PC-3 (cell line): ENCODE measurements at places on chromosomes 2 and 18. TPM values are rescaled to one million over a fixed set of nuclear protein-coding genes. Genes with fewer than 3 reads are reported as not detected.
A peak's percentile ranks its signal among the peaks of the same experiment; 100 is the strongest.

The TLX2 gene
- 3.1 and 3.4 TPM in 2 replicates for total RNA-seq

The KCNJ3 gene
- total RNA-seq, result not detected in 2 replicates

- DNase-seq, result no peak
These were observed 265.5 kb downstream of the CYRIA start for GRCh38 chr2:16400127-16400623.

GRCh38 chr2:170428868-170429267 is 250.9 kb downstream of the MYO3B start:
- DNase-seq, result peak; percentile 16

DNA sequence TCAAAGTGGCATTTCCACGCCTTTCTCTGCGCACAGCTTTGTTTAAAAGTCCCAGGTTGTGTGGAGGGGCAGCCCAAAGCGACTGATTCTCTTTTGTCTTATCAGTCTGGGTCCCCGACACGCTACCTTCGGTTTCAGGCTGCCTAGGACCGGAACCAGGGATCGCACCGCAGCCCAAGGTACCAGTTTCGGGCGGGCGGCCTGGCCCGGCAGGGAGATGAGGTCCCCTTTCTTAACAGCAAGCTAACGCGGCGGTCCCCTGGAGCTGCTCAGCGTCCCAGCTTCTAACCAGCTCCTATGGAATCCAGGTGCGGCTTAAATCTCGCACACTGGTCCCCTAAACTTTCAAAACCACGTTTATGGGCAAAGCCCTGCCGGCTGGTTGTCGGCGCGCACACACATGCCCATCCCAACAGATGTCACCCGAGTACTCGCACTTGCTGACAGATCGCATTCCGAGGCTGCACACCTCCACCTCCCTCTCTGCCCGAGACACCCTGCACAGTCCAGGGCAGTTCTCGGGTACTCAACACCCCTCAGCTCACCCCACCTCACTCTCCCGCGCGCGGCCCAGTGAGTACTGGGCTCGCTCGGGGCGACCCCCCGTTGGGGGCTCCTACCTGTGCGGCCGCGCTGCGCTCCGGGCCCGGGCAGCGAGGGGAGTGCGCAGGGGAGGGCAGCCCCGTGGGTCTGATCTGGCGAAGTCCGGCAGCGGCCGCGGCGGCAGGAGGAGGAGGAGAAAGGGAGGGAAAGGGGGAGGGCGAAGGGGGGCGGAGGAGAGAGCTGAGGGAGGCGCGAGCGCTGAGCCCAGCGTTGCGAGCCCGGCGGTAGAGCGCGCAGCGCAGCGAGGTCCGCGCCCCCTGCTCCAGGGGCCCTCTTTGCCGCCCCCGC is at the start of gene EFEMP1:
Gene EFEMP1 (minus strand): TSS at position 692 of the 891 bp plus-strand sequence. CDS start 1,342 bp downstream, outside the sequence.
- DNase-seq, result peak; percentile 69

GRCh38 chr2:160388464-160389263 is 104.9 kb downstream of the RBMS1 start:
- no peak for DNase-seq
